ENCODE measurements at places on chromosomes 16 and 17. TPM values are rescaled to one million over a fixed set of nuclear protein-coding genes. Genes with fewer than 3 reads are reported as not detected.
A peak's percentile ranks its signal among the peaks of the same experiment; 100 is the strongest.

PLCG2 gene
- total RNA-seq = 8.0 TPM

PIMREG gene
- total RNA-seq = not detected

PPP1R27 gene
- not detected for total RNA-seq

TM4SF5 gene
- total RNA-seq = not detected

FOXJ1 gene
- total RNA-seq = not detected

ZSCAN10 gene
- total RNA-seq = not detected

DNA sequence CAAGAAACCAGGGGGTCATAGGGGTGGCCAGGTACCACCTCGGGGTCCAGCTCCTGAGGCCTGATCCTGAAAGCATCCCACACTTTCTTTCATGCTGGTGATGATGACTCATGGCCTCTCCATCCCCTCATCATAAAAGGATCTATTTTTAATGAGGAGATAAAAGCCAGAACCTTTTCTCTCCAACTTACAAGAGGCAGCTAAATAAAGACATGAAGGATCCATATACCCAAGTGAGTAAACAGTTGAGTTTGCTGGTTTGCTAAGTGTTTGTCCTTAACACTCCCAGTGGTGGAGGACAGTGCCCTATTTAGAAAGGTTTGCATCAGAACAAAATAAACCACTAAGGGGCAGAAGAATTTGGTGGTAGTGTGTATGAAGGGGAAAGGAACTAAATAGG, 383.8 kb downstream of the GRIN2A start:
- H3K27me3 ChIP-seq = no peaks in the 10 kb centered on the region
- no peak for ATAC-seq
- no peak overlapping the region for H3K27ac ChIP-seq
- no peak overlapping the region for H3K4me3 ChIP-seq
- H3K4me1 ChIP-seq = no peaks in the 10 kb centered on the region

DNA sequence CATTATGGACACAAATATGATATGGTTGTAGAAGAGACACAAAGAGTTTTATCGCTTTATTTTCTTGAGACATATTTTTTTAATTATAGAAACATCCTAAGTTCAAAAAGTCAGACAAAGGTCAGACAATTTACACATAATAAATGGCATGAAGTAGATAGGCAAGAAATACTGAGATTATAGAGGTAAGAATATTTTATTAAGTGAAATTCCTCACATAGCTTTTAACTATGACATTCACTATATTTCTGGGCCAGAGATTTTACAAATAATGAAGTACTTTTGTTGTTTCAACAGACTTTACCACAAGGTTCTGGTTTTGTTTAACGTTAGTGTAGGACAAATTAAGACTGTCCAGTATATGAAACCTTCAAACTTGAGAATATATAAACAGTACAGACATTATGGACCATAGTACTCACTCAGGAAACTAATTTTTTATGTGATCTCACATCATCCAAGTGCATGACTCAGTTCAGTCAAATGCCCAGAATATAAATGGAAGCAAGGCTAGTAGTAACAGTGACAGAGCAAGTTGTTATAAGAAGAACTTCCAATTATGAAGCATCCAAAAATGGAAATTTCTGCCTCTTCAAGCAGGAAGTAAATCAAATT, 394.8 kb downstream of the KCNJ2 start:
- no peak for ATAC-seq
- H3K27me3 ChIP-seq = no peaks in the 10 kb centered on the region
- no peak overlapping the region for H3K4me3 ChIP-seq
- H3K4me1 ChIP-seq = no peaks in the 10 kb centered on the region

DNA sequence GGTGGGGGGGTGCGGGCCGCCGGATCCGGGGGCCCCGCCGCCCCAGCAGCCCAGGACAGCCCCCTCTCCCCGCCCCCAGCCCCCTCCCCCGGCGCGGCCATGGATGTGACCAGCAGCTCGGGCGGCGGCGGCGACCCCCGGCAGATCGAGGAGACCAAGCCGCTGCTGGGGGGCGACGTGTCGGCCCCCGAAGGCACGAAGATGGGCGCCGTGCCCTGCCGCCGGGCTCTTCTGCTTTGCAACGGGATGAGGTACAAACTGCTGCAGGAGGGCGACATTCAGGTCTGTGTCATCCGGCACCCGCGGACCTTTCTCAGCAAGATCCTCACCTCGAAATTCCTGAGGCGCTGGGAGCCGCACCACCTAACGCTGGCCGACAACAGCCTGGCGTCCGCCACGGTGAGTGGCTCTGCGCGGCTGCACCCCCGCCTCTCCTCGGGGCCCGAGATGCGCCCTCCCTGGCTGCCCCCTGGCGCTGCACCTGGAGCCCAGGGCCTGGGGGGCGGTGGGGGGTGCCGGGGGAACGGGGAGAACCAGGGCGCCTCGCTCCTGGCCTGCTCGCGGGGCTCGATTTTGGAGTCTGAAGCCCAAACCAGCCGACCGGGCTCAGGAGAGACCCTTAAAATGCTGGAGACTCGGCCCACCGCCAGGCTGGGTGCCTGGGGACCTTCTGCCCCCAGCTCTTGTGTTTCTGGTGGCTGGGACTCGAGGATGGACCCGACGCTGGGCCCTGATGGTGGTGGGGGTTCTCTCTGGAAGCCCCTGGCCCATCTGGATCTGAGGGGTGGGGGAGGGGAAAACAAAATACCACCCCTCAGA, 744 bp downstream of the CMIP start:
- peak; percentile 15 for ATAC-seq
- no peaks in the 10 kb centered on the region for H3K36me3 ChIP-seq
- H3K27me3 ChIP-seq = no peaks in the 10 kb centered on the region
- peak overlapping the region; percentile 89 for H3K27ac ChIP-seq

DNA sequence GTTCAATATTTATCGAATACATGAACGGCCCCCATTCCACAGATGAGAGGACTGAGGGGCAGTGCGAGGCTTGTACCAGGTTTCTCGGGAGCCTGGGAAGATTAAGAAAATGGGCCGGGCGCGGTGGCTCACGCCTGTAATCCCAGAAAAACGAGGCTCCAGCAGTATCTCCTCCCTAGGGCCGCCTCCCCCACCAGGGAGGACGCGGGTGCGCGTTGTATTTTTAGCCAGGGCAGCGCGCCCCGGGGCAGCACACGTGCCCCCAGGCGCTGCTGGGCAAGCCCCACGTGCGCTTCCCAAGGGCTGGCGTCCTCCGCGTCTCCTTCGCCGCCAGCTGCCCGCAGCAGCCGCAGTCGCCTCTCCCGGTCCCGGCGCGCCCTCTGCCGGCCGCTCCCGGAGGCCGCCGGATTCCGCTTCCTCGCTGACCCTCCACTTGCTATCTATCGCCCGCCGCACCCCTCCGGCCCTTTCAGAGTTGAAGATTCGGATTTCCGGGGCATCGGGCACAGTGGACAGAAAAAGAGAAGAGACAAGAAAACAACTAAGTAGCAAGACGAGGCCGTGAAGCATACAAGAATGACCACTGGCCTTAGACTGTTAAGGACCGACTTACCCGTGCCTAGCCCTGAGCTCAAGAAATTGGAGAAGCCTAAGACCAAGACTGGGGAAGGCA, 1.9 kb upstream of the YBX2 start:
- no peak overlapping the region for H3K4me3 ChIP-seq
- H3K27me3 ChIP-seq = peaks cover 25% of the 10 kb centered on the region
- peak; percentile 88 for ATAC-seq
- peak overlapping the region; percentile 98 for H3K27ac ChIP-seq
- no peaks in the 10 kb centered on the region for H3K36me3 ChIP-seq
- H3K4me1 ChIP-seq = peaks cover 5% of the 10 kb centered on the region

- H3K4me1 ChIP-seq = peaks cover 19% of the 10 kb centered on the region
- H3K4me3 ChIP-seq = no peak overlapping the region
- no peaks in the 10 kb centered on the region for H3K27me3 ChIP-seq
These were observed 81.0 kb upstream of the HS3ST2 start for GRCh38 chr16:22732959-22733358.

DNA sequence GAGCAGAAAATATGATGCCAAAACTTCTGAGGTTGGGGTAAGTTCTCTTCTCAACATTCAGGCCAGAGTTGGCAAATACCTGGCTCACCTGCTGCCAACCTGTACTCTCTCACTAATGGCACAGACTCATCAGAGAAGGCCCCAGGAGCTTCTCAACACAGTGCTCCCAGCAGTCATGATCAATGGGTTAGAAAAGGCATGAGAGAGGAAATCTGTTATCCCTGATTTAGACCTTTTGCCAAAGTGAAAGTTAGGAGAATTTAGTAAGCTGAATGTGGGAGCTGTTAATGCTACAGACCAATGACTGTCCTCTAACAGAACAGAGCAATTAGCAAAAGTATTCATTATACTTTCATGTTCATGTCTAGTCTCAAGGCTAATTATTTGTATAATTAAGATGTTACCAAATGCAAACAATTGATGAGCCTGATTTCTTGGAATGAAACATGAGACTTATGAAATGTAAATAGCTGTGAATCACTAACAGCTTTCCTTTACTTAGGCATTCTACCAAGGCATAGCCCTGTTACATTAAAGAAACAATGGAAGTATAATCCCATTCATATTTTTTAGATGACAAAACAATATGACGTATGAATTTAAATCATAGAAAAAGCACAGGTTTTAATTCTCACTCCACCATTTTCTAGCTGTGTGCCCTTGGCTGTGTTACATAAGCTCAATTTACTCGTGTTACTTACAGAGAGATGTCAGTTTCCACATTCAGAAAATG, 68.7 kb upstream of the MARCHF10 start:
- no peaks in the 10 kb centered on the region for H3K4me1 ChIP-seq
- H3K4me3 ChIP-seq = no peak overlapping the region
- H3K36me3 ChIP-seq = no peaks in the 10 kb centered on the region
- no peak overlapping the region for H3K27ac ChIP-seq

- no peak for ATAC-seq
- H3K27me3 ChIP-seq = no peaks in the 10 kb centered on the region
- peaks cover 91% of the 10 kb centered on the region for H3K36me3 ChIP-seq
- no peak overlapping the region for H3K4me3 ChIP-seq
- H3K27ac ChIP-seq = no peak overlapping the region
These were observed 45.6 kb downstream of the PRMT7 start for GRCh38 chr16:68356249-68356918.

DNA sequence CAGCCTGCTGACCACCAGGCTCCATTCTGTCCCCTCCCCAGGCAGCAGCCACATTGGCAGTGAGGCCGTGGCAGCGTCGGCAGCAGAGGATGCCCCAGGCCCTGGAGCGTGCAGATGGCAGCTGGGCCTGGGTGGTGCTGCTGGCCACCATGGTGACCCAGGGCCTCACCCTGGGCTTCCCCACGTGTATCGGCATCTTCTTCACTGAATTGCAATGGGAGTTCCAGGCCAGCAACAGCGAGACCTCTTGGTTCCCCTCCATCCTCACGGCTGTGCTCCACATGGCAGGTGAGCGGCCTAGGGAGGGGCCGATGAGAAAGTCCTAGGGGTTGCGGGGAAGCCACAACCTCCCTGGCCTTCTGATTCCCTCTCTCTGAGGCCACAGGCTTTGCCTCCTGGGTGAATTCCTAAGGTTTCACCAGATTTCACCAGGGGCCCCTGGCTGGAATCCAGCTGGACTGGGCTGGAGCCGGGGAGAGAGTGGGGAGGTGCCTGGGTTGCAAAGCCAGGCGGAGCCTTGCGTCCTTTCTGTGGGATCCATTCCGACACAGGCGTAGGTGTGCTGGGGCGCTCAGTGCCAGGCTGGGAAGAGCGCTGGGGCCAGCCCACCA, 5.9 kb downstream of the SLC16A5 start:
- no peak overlapping the region for H3K27ac ChIP-seq
- H3K4me1 ChIP-seq = no peaks in the 10 kb centered on the region
- H3K27me3 ChIP-seq = no peaks in the 10 kb centered on the region
- H3K36me3 ChIP-seq = no peaks in the 10 kb centered on the region
- no peak overlapping the region for H3K4me3 ChIP-seq

DNA sequence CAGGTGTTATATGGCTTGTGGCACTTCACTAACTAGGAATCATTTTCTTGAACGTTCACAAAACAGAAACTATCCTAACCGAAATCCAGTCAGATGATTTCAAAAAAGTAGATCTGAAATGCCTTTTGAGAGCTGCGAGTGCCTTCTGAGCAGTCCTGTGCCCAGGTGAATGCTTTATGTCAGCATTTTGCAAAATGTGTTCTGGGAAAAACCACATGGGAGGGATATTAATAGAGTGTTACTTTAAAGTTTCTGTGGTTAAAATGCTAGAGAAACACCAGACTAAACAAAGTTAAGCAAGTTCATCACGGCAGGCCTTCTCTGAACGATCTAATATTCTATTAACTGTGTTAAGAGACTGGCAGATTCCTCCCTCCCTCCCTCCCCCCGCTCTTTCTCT, 15.8 kb upstream of the RGS9 start:
- ATAC-seq = no peak
- H3K4me3 ChIP-seq = no peak overlapping the region
- H3K36me3 ChIP-seq = no peaks in the 10 kb centered on the region
- no peaks in the 10 kb centered on the region for H3K27me3 ChIP-seq
- no peaks in the 10 kb centered on the region for H3K4me1 ChIP-seq
- no peak overlapping the region for H3K27ac ChIP-seq

GRCh38 chr17:68592009-68592408, 9.2 kb downstream of the FAM20A start:
- no peaks in the 10 kb centered on the region for H3K36me3 ChIP-seq
- H3K27me3 ChIP-seq = peaks cover 11% of the 10 kb centered on the region
- ATAC-seq = no peak
- no peak overlapping the region for H3K27ac ChIP-seq

- no peak for ATAC-seq
- no peaks in the 10 kb centered on the region for H3K36me3 ChIP-seq
- H3K4me1 ChIP-seq = no peaks in the 10 kb centered on the region
- no peak overlapping the region for H3K4me3 ChIP-seq
- H3K27me3 ChIP-seq = peaks cover 6% of the 10 kb centered on the region
- no peak overlapping the region for H3K27ac ChIP-seq
These were observed 499.8 kb upstream of the CDH11 start for GRCh38 chr16:65621640-65622039.

DNA sequence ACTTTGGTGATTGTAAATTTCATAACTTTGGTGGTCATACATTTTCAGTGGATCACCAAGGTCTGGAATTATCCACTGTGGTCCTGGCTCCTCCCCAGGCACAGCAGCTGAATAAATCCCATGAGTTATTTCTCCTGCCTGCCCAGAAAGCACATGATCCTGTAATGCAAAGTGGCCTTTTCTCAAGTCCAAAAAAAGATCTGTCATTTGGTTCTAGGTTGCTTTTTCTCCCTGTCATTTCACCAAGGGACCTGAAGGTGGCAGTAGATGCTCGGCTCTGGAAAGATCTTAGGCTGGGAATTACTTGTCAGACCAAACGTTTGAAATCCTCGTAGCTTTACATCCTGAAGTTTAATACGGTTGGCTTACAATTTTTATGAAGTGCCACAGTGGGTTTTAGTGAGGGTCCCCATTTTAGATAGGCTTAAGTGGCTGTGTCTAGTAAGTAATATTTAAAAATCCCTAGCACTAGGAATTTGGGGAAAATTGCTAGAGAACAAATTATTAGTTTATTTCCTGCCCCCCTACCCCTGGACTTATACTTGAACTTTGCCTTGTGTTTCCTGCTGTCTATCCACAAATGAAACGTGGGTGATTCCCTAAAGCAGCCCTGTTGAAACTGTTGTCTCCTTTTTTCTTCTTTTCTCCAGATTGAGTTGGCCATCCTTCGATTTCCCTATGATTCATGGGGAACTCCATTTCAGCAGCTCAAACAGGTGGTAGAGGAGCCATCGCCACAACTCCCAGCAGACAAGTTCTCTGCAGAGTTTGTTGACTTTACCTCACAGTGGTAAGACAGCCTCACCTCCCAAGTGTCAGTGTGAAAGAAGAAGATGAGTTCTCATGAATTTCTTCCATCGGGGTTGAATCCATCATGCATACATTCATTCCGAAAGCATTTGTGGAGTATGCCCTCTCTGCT, 111.7 kb downstream of the MAP2K6 start:
- no peaks in the 10 kb centered on the region for H3K4me1 ChIP-seq
- no peak overlapping the region for H3K27ac ChIP-seq
- ATAC-seq = peak; percentile 63
- no peaks in the 10 kb centered on the region for H3K27me3 ChIP-seq
